ENCODE measurements at places on chromosomes 4 and X.

DNA sequence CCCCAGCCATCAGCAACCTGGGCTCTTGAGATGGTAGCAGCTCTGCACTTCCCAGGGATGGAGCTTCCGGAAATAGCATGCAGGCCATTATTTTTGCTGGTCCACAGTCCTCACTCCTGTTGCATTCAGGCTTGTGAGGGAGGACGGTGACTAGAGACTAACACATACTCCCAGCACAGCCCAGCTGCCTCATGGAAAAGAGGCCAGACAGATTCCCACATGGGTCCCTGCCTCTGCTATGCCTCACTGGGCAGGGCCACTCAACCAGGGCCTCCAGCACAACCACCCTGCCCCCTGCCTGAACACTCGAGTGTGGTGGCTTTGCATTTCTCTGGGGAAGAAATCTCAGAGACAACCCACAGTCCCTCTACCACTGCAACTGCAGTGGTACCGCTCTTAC is 1195.1 kb downstream of the PCDH18 start:
- no peak for DNase-seq

- DNase-seq: no peak
Measured at GRCh38 chr4:37821953-37822605, 4.4 kb upstream of the PGM2 start.

DNA sequence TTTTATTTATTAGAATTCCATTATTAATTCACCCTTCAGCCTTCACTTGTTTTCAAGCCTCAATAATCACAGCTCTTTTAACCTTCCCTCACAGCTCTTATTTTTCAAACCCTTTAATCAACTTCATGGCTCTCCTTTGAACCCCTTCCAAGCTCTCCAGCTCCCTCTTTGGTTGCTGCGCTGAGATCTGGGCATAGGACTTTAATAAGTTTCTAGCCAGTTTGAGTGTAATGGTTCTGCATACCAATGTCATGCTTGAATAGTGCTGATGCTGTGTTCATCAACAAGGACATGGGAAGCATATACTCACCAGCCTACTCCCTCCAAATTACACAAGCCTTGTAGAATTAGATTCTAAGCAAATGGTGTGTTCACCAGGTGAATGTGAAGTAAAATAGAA is 3.5 kb upstream of the RNF212 start:
- DNase-seq: no peak

DNA sequence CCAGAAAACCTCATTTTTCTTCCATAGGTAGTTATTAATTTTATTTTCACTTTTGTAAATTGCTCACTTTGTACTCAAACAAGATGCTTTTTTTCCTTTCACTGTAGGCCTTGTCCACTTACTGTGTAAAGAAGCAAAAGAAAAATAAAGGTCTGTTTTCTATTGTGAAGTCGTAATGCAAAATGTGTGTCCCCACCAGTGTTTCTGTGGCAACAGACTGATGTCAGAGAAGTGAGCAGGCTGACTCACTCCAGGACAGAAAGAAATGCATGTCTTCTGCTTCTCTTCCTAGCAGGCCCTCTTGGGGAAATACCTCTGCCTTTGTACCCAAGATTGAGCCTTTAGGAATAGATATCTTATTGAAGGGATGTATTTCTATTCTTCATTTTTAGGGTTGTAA is 30.3 kb downstream of the INPP4B start:
- no peak for DNase-seq

DNA sequence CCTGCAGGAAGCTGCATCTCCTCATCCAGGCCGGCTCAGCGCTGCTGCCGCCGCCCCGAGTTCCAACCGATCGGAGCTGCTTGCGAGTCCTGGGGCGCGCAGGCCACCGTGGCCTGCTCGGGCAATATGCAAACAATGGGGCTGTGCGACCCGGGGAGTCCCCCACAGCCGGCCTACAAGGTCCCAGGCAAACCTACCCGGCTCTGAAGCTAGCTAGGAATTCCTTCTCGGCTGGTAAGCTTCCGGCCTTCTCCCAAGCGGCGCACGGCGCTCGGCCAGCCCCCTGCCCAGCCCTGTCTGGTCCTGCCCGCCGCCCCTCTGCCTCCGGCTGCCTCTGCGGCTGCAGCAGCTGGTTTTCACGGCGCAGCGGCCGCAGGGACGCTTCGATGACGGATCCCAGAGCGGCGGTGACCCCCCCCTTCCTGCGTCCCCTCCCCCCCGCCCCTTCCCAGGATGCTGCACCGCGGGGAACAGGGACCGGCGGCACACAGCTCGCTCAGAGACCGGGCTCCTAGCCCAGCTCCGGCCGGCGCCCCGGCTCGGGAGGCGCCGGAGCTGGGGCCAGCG is 59.4 kb downstream of the TSC22D3 start:
- no peak for DNase-seq

GRCh38 chr4:133559987-133560386 is 410.9 kb downstream of the PCDH10 start:
- DNase-seq: peak; percentile 2

- DNase-seq: no peak
Measured at GRCh38 chr4:8296491-8296890, 26.9 kb downstream of the HTRA3 start.

DNA sequence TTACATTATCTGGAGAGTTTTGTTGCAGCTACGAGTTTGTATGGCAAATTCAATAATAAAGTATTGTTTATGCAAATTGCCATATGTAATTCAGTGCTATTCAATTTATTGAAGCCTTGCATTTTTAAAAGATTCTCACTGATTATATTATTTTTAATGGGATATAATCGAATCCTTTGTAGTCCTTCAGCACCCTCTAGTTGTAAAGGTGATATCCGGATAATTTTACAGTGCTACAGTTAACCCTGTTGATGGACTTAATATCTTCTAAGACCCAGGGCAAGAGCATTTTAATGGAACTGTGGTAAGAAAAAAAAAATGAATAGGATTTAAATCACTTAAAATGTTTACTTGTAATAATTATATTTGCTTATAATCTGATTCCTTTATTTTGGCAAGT is 48.5 kb upstream of the GRIA2 start:
- DNase-seq: no peak

DNA sequence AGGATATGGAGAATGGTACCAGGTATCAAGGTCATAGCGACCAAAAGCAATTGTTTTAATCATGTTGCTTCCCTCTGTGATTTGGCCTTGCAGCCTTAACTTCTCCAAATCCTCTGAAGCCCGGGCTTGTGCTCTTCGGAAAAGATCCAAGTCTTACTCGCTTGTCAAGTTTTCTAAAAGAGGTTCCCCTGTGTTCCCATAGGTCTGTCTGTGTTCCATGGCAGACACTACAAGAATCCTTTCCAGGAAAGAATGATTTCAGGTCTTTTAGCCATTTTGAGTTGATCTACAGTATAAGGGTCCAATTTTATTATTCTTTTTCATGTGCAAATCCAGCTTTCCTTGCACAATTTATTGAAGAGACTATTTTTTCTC is 710.6 kb upstream of the DIAPH2 start:
- DNase-seq: no peak

DNA sequence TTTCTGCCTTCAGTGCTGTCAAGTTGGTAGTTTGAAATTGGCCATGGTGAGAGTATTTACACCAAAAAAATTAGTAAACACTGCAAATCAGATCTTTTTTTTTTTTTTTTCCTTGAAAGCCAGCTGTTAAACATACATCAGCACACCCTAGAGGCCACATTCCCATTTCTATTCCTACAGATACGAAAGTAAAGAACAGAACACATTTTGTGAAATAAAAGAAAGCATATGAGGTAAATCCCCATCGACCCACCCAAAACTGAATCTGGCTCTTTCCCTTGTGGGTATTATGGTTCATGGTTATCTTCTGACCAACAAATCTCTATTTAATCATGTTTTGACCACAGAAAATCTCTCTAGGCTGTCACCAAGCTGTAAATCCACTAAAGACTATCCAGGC is 41.8 kb upstream of the AP1AR start:
- no peak for DNase-seq

- no peak for DNase-seq
Measured at GRCh38 chr4:132792310-132792709, 356.8 kb upstream of the PCDH10 start.

DNA sequence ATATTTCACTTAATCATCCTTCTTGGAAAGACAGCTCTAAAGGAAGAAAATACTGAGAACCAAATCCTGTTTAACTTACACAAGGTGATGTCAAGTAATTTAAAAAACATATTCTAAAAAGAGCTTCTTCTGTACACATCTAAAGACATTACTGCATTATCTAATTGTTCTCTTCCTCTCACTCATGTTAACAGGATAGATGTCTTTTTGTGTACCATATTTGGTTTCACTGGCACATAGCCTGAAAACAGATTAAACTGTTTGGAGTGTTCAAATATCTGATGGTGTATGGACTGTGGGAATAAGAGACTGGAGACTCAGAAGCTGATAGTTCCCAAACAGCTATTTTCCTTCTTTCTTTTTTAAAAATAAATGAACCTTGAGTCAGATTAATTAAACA is 213.3 kb upstream of the MAB21L2 start:
- no peak for DNase-seq

- no peak for DNase-seq
Measured at GRCh38 chrX:71618303-71618721, at the start of gene CXCR3. Gene CXCR3 (minus strand): TSS chrX:71618511. CDS start chrX:71618449, 62 bp downstream.

DNA sequence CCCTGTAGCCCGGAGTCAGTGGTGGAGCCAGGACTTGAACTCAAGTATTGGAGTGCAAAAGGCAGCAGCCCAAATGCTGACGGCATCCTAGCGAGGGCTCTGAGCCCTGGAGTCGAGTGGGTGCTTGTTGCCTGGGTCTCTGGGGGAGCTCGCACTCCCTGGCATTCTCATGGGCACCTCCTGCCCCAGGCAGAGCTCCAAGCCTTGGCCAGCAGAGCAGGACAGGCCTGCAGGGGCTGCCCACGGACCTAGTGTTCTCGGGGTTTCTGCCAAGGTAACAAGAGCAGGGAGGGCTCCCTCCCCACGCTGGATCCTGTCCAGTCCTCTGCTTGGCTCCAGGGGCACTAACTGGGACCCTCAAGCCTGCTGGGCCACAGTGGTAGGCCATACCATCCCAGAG is 17.6 kb upstream of the WFS1 start:
- DNase-seq: no peak

GRCh38 chr4:6331018-6331417 is 61.4 kb downstream of the WFS1 start:
- peak; percentile 10 for DNase-seq

DNA sequence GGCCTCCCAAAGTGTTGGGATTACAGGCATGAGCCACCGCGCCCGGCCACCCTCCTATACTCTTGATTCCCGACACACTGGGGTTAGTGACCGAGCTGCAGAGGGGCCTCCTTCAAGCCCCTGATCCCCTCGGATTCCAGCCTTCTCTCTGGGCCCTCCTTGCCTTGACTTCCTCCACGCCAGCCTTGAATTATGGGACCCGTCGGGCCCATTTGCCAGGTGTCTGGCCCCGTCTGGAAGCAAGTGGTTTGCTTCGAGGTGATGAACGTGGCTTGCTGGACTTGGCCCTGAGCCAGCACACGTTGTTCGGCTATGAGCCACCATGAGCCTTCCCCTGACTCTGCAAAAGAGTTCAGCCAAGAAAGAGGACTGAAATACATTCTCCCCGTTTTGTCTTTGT is 37.4 kb upstream of the GRPEL1 start:
- DNase-seq: no peak

GRCh38 chr4:56531149-56531770 is 25.7 kb downstream of the ARL9 start:
- DNase-seq: no peak

GRCh38 chr4:166363198-166363597 is 490.2 kb downstream of the TLL1 start:
- no peak for DNase-seq

DNA sequence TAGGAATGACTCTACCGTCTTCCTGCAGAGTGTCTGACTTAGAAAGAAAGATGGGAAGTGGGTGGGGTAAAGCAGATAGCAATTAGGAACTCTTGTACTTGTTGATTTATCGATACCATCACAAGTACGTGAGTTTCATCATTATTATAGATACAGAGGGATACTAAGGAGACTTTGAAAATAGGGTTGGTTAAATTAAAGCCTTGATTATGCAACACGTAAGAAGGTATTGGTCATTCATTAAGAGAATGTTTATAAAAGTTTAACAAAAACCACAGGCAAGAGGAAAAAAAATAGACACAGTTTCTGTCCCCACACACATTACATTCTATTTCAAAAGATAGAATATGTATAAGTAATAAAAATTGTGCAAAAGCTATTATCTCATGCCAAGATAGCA is 65.9 kb upstream of the UGT2B7 start:
- DNase-seq: no peak

GRCh38 chrX:10079231-10079630 is 77.5 kb upstream of the CLCN4 start:
- no peak for DNase-seq

DNA sequence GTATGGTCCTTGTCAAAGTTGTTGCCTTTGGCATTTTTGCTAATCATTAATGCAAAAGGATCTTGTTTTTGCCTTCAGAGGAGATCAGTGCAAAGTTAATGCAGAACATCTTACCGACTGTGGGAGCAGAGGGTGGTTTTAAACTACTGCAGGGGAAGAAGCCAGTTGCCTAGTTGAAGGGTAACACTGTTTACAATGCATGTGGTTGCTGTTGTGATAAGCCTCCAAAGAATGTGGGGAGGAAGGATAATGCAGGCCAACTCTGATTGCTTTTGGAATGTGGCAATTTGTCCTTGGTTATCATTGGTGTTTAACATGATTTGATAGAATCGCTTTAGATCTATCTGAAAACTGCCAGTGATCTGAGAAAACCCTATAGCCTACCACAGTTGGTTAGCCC is 204.3 kb upstream of the TLL1 start:
- DNase-seq: no peak

GRCh38 chr4:156634612-156635011 is 337.0 kb downstream of the PDGFC start:
- DNase-seq: no peak

DNA sequence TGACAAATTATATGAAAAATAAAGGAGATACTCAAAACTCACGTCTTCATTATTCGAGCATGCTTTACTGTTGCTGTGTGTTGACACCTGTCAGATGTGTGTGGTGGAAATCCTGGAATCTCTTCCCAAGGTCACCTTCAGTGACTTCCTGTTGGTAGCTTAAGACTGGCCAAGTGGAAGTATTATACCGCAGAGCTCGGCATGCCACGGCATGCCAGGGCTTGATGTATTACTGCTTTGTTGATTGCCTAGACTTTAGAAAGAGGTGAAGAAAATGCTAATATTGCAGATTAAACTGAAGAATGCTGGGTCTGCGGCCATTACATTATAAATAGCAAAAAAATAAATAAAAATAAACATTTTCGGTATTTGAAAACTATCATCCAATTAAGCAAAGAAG is 4.6 kb downstream of the TREX2 start:
- DNase-seq: no peak

DNA sequence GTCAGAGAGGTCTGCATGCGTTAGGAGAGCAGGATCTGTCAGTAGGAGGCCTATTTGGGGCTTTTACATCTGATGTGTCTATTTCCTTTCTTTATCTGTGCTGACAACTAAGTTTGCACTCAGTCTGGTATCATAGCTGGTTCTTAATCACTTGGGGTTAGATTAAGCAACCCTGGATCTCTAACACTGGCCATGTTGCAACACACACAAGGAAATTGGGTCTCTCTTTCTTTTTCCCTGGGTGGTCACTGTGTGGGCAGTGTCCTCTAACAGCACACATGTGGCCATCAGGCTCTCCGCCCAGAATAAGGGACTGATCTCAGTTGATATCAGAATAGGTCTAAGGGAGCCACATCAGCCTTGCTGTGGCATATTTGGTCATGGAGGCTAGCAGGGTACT is 38.9 kb downstream of the IGFBP7 start:
- no peak for DNase-seq

Measured in naive B cell (primary cell).